Fibroblast of gingiva (primary cell): ENCODE measurements at places on chromosomes 3 and 15.

GRCh38 chr3:42746455-42747450 lies 26.3 kb downstream of the CCDC13 start:
- peak; percentile 95 for DNase-seq

- DNase-seq = no peak
Measured at GRCh38 chr3:30035935-30036567, 570.4 kb upstream of the TGFBR2 start.

GRCh38 chr3:122313281-122313680 lies 11.8 kb upstream of the CSTA start:
- peak; percentile 34 for DNase-seq

DNA sequence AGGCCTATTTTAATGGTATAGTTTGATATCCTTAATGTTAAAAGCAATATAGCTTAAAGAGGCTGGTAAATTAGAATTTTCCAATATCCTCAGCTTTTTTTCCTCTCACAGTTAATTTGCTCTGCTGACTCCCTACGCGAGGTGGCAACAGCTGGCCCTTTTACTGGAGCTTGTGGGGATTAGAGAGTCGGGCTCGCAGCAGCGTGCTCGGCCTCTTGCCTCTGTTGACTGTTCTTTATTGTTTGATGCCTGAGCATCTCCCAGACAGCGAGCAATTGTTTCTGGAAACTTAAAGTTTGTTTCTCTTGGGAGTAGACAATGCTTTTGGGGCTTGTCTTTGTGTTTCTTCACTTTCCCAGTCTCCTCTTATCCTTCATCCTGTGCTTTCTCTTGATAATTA lies 80.8 kb downstream of the OPA1 start:
- no peak for DNase-seq

DNA sequence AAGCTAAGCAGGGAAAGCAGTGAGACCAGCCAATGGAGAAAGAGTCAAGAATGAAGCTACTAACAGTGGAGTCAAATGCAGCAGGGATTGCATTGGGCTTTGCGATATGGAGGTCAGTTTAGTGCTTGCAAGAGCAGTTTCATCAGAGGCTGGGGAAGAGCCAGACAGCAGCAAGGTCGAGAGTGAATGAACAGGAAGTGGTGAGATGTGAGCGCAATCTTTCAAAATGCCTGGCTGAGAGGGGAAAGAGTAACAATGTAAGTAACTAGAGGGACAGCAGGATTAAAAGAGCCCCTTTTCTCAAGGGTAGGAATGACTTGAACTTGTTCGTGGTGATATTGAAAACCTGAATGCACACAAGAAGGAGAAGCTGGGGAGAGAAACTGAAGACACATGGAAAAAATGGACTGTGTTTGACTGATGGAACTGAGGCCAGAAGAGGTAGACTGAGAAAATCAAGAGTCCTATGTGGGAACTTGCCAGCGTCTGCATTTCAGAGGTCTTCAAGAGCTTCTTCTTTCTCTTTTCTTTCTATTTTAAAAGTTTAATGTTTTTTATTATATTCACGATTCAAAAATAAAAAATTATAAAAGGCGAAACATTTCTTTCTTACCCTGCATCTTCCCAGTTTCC lies 30.6 kb upstream of the GPR160 start:
- peak; percentile 61 for DNase-seq

- DNase-seq = no peak
Measured at GRCh38 chr3:115713284-115713683, 90.0 kb downstream of the GAP43 start.

- DNase-seq = no peak
Measured at GRCh38 chr3:134956395-134956794, 161.3 kb downstream of the EPHB1 start.

DNA sequence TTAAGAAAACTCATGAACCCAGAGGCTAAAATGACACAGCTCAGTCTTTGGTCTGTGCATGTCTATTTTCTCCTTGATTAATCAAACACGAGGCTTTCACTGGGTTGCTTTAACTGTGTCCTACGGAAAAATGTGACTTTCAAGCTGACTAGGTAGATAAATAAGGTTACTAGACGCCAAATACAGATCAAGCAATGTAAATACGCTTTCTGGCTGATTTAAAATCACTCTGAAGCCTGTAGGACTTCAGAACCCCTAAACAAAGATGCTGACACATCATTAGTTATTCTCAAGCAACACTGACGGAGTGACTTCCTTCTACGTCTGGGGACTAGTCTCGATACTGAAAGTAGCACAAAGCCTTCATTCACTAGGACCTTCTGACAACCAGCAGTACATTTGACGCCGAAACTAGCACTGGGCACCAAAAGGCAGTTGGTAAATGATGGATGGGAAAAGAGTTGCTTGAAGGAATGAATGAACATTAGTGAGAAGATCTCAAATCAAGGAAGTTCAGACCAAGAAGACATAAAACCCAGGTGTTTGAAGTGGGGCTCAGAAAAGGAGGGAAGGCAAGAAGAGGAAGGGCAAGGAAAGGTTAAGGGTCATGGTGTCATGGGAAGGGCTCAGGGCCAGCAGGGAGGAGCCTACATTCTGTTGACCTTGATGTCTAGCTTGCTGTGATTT lies 67.1 kb upstream of the CDV3 start:
- no peak for DNase-seq

- no peak for DNase-seq
Measured at GRCh38 chr15:69909719-69910444, 187.8 kb downstream of the TLE3 start.

GRCh38 chr3:67524046-67524445 lies 130.4 kb downstream of the SUCLG2 start:
- DNase-seq = no peak

DNA sequence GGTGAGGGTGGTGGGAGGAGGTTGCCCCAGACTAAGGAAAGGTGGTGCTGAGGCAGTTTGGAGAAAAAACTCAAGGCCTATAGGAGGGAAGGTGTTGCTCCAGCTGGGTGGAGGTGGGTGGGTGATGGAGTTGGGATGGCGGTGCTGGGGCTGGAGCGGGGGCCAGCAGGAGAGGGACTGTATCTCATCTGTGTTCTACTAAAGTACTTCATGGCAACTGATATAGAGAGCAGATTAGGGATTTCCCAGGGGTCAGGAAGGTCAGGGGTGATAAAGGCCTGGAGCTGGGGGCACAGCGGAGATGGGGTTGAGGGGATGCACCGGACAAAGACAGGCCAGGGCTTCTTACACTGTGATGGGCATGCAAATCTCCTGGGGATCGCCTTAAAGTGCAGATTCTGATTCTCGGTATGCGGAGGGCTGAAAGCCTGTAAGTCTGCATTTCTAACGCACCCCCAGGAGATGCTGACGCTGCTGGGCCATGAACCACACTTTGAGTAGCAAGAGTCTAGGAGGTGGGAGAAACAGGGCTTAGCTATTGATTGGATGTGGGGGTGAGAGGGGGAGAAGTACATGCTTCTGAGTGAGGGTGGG lies 4.2 kb downstream of the KLHL40 start:
- DNase-seq = no peak

GRCh38 chr15:88912500-88912921 lies 668 bp downstream of the MFGE8 start:
- peak; percentile 55 for DNase-seq

DNA sequence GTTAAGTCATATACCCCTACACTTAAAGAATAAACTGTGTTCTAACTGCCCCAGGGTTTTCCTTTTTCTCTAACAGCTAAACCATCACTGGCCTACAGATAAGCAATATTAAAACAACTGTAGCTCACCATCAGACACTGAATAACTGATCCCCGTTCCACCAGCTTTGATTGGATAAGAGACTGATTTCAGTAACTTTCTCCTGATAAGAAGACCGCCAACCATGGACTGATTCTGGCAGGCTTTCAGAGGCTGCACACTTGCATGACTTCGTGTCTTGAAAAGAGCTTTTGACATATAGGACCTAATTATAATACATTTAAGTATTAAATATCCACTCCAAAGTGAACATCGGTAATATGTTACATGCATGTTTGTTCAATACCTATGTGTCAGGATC lies 15.3 kb upstream of the CEP97 start:
- no peak for DNase-seq

- no peak for DNase-seq
Measured at GRCh38 chr3:5205165-5205941, 17.8 kb downstream of the EDEM1 start.

DNA sequence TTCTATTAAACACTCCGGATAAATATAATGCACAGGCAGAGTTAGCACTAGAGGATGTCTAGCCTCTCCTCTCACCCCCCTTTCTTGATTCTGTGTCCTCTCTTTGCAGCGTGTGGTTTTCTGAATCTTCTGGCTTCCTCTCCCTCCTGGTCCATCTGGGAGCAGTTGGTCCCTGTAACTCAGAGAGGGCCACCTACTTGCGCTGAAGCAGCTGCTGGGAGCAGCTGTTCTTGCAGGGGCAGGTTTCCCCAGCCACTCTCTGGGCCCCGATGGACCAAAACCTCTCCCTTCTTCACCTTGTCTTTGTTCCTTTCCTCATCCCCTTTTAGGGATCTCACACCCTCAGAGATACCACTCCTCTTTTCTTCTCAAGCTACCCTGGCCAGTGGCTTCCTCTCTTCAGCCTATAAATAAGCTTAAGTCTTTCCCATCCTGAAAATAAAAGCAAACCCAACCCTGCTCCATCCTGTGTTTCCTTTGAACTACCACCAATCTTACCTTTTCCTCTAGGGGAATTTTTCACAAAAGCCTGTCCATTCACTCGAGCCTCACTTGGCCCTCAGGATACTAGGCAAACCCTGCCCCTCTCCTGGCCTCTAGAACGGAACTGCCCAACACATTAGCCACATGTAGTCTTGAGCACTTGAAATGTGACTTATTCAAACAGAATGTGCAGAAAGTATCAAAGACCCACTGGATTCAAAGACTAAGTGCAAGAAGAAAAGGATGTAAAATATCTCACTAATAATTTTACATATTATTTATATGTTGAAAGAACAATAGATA lies 59.7 kb downstream of the STARD5 start:
- DNase-seq = no peak

- DNase-seq = no peak
Measured at GRCh38 chr15:87871731-87872320, 384.7 kb downstream of the NTRK3 start.

DNA sequence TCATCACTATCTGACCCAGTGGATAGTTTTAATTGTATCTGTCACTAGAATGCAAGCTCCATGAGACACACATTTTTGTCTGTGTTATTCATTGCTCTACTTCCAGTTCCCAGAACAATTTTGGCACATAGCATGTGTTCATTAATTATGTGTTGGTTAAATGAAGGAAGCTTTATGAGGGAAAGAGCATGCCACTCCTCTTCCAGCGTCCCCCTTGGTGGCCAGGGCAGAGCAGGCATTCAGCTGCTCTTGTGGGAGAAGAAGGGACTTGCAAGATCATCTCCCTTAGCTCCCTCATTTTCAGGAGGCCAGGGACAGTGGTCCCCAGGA lies 489 bp upstream of the GALNT15 start:
- peak; percentile 79 for DNase-seq

- DNase-seq = no peak
Measured at GRCh38 chr3:126346466-126346865, 10.7 kb downstream of the KLF15 start.

- no peak for DNase-seq
Measured at GRCh38 chr15:42665827-42666226, 71.1 kb downstream of the CDAN1 start.

- DNase-seq = no peak
Measured at GRCh38 chr3:185943760-185944106, 5.9 kb upstream of the TRA2B start.

DNA sequence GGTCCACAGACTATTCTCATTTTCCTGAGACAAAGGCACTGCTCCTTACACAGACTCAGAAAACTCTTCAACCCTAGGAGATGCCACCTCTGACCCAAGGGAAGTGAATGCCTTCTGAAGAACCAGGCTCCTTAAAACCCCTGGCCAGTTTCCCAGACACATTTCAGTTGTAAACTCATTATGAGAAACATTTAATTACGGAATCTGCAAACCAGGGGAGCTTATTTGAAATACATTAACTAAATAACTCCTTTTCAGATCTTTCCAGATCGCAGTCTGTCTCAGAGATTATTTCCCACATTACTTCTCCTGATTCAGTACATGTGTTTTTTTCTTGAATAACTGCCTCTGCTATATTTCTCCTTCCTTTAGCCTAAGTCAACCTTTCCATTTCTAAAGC lies 17.6 kb downstream of the MYO5A start:
- no peak for DNase-seq

DNA sequence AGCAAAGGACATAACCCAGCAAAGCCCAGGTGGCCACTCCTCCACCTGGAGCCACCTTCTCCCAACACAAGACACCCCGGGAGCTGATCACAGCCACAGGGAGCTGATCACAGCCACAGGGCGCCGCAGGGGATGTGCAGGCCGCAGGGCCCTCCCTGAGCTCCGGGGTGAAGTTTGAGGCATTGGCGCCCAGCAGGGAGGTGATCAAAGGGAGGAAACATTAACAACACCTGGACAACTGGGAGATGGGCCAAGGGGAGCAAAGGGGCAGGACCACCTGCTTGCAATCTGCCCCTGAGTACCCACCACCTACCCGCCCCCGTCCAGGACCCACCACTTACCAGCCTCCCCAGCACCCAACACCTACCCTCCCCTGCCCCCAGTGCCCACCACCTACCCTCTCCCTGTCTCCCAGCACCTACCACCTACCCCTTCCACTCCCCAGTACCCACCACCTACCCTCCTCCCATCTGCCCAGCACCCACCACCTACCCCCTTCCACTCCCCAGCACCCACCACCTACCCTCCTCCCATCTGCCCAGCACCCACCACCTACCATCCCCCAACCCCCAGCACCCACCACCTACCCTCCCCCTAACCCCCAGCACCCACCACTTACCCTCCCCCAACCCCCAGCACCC lies 2.4 kb downstream of the UROC1 start:
- no peak for DNase-seq

- no peak for DNase-seq
Measured at GRCh38 chr3:50132421-50133282, 22.5 kb upstream of the SEMA3F start.

DNA sequence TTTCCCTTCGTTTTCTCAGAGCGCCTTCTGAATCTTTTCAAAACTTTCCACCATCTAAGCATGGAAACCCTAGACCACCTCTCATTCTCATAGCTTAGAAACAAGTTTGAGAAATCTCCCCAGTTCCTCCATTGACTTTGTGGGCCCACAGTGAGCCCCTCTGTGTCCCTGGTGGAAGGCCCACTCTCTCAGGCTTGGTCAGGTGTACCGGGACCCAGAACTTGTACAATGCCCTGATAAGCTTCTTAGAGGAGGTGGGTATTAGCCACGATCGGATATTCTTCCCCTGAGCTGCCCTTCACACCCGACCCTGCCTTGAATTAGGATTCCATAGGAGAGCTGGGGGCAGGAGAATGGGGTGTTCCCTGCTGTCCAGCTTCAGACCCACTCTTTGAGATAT lies at the start of gene SLC24A1:
Gene SLC24A1 (plus strand): TSS at position 301 of the 400 bp plus-strand sequence. CDS start 2,143 bp downstream, outside the sequence.
- DNase-seq = no peak

- no peak for DNase-seq
Measured at GRCh38 chr3:145812391-145812790, 348.6 kb downstream of the PLOD2 start.

GRCh38 chr3:31959951-31960792 lies 20.9 kb downstream of the OSBPL10 start:
- DNase-seq = peak; percentile 80

DNA sequence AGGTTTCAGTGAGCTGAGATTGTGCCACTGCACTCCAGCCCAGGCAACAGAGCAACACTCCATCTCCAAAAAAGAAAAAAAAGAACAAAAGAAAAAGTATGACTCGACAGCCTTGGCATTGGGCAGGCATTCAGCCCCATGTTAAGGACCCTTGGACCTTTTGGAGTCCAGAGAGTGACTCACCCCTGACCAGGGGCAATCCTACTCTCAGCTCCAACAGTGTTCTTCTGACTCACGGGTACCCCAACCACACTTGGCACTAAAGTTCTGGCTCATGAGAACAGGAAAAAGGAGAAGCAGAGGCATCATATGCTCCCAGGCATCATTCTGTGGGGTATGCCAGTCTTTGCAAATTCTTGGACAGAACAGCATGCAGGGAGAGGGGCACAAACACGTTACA lies 252.4 kb upstream of the HES1 start:
- no peak for DNase-seq
